ENCODE measurements at places on chromosomes 7 and 10.

- no peak for DNase-seq
These were observed 211.4 kb downstream of the MDFIC start for GRCh38 chr7:115133248-115133647.

DNA sequence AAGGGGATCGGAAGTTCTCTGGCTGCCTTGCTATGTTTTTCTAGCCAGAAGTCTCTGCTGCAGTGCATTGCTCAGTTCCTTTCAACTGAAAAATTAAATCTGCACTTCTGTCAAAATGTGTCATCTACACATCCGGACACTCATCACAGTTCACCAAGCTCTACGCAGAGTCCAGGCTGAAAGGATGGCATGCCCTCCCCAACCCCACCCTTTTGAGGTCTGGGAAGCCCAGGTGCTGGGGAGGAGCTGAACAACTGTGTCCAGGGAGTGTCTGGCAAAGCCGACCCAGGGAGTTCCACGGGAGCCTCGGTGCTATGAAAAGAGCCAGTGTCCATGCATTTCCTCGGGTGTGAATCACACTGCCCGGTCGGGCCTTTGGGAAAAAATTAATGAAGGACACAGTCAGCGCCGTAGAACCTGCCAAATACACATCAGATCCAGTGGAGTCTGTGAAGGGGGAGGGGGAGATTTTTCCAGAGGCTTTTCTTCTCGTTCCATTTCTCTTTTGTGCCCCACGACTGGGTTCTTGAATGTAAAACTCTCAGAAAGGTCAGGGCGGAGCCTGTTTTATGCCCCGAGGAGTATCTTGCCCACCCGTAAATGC lies 757 bp upstream of the PALS2 start:
- DNase-seq = peak; percentile 63

DNA sequence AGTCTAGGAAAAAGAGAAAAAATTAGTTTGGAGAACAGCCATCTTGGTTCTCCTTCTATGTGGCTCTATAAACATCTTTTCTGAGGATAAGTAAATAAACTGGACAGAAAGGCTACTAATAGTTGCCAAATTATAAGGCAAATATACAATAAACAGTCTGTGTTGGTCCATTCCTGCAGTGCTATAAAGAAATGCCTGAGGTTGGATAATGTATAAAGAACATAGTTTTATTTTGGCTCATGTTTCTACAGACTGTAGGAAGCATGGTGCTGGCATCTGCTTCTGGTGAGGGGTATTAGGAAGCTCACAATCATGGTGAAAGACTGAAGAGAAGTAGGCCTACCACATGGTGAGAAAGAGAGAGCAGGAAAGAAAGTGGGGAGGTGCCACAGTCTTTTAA lies 209.7 kb downstream of the MACC1 start:
- DNase-seq = no peak

DNA sequence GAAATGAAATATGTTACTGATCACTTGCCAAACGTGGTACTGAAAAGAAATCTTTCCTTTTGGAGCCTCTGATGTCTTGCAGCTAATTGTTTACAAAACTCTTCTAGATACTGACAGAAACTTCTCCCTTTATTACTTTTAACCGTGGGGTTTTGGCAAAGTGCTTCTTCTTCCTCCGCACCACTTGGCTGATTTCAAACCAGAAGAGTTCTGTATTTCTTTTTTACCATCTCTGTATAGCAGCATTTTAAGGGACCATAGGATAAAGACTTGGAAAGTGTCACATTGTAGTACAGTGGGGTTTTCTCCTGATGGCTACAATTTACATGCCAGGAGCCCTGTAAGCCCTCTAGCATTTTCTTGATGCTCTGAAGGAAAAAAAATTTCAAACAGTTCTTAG lies 21.9 kb upstream of the CREB5 start:
- no peak for DNase-seq

- no peak for DNase-seq
These were observed 18.7 kb downstream of the SSMEM1 start for GRCh38 chr7:130226333-130226732.

DNA sequence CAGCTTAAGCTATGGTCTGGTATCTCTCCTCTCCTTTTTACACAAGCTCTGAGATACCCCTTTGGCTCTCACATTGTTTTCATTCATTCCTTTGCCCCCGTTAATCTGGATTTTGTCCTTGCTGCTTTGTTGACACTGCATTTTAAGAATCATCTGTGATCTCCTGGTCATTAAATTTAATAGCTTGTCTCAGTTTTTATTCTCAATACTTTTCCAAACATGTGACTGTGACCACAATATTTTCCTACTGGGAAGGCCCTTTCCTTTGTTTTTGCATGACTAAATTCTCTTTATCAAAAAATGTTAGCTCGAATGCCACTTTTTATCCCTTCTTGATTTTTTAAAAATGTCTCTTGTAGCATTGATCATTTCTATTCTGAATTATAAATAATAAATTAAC lies 171.2 kb downstream of the SUGCT start:
- no peak for DNase-seq

- DNase-seq = no peak
These were observed 12.2 kb downstream of the SEPHS1 start for GRCh38 chr10:13335881-13336280.

DNA sequence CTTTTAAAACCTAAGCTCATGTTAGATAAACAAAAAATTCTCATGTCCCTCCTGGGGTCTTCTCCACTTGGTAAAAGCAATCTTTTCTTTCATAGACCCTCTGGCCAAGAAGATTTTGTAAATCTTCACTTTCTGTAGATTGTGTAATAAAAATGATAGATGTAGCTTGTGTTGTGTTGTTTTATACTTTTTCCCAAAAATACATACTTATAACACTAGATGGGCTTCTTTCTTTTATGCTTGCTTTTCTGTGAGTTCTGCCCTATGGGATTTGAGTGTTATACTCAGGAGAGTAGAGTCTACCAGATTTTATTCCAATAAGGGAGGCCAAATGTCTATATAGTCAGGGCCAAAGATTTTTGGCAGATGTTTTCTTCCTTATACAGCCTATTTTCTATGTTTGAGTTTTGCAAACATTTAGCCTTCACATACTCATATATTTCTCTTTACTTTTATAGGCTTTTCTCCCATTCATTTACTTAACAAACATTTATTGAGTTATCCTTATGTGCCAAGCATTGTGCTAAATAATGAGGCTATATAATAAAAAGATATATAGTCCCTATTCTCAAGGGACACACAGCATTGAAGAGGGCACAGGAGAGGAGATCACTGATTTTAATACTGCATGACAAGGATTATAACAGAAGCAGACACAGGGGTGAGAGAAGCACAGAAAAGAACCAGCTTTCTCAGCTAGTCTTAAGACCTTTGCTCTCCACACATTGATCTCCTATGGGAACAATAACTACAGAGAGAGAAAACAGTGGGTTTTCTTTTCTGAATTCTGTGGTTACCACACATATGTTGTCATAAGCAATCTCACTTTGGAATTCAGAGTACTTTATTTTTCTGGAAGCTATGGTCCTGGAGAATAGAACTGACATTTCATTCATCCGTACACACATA lies 58.0 kb upstream of the PNLIP start:
- DNase-seq = no peak

- DNase-seq = no peak
These were observed 56.1 kb downstream of the ATAD1 start for GRCh38 chr10:87761892-87762291.

DNA sequence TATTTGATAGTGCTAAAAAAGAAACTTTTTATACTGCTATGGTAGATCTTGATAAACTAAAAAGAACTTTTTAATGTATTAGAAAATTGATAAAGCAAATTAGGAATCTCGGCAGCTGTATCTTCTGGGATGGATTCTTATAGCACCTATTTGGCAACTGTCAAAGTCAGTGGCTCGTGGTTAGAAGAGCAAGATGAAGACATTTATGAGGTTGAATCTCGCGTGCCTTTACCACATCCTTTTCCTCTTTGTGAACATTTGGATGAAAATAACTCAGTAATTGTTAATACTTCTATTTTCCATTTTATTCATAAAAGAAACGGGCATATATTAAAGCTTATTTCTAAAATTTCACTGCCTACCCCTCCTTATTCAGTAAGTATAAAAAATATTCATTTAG lies 76.2 kb downstream of the CYP51A1 start:
- no peak for DNase-seq

GRCh38 chr7:100156331-100157068 lies 2.0 kb downstream of the TRAPPC14 start:
- DNase-seq = no peak

DNA sequence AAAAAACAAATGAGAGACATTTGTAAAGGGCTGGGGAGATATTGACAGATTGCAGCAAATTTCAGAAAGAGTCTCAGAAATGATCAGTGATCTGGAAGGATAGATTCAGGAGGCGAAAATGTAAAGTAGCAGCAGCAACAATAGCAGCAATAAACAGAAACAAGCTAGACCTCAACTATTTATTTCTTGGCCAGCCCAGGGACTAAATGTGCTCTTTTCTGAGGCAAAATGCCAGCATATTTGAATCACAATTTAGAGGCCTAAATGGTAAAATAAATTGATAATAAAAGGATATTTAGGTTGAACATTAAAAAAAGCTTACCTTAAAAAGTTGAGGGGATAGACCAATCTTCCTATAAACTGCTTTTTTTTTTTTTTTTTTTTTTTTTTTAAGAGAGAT lies 134.6 kb upstream of the ITGB1 start:
- DNase-seq = no peak

DNA sequence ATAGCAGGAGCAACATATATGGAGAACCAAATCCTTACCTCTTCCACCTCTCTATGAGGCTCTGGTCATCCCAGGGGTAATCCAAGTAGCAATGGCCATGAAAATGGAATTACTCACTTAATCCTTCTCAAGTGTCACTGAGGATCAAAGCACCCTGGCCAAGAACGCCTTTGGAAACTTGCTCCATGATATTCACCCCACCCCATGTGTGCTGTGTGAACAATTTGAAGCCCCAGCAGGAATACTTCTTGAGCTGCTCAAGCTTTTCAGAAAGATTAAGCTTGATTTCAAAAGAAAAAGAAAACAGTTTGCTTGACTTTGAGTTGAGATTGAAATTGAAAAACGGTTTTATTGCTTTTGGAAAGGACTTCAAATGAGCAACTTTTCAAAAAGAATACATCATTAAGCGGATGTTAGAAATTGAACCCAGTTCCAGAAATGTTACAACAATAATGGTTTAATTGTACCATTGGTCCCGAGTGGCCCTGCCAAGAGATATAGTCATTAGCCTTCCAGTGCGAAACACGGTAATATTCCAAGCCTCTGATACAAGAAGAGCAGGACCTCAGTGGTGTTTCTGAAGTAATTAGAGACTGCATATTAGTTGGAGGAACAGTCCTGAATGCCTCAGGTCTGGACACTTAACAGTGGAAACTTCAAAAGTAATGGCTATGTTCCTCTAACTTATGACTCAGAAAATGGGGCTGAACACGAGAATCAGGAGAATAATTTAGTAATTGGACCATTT lies 208.1 kb downstream of the NEBL start:
- no peak for DNase-seq

GRCh38 chr10:96996275-96996965 lies 164.3 kb downstream of the LCOR start:
- DNase-seq = no peak

GRCh38 chr10:95664543-95664942 lies 8.0 kb upstream of the ALDH18A1 start:
- no peak for DNase-seq

- no peak for DNase-seq
These were observed 252.1 kb upstream of the TAC1 start for GRCh38 chr7:97479740-97480290.

- no peak for DNase-seq
These were observed 108.8 kb downstream of the ADCY1 start for GRCh38 chr7:45682836-45683555.

DNA sequence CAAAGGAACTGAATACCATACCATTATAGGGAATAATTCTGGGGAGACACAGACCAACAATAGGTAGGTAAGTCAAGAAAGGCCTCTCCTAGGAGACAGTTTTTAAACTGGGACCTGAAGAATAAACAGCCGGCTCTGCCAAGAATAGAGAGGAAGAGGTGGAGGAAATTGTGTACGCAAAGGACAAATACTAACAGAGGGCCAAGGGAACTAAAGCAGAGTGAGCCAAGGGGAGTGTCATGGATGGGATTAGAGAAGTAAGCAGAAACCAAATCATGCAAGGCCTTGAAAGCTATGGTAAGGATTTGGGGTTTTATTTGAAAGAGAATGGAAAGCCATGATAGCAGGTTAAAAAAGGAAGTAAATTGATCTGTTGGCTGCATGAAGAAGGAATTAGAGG lies 18.1 kb upstream of the ITGB8 start:
- DNase-seq = no peak

DNA sequence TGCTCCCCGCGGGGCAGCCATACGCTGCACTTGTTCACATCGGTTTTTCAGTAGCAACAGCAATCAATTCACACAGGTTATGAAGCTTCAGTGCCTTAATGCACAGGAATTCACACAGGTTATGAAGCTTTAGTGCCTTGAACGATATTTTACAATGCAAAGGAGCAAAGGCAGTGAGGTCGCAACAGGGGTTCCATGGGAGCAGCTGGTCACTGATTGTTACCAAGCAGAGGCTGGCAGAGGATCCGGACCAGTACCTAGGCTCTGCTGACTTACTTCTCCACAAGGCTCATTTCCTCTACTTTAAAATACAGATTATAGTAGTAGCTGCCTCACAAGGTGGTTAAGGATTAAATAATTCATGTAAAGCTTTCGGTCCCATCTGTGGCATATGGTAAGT lies 95.2 kb upstream of the ODAD2 start:
- DNase-seq = no peak

GRCh38 chr10:77500754-77501151 lies 136.9 kb downstream of the KCNMA1 start:
- no peak for DNase-seq

DNA sequence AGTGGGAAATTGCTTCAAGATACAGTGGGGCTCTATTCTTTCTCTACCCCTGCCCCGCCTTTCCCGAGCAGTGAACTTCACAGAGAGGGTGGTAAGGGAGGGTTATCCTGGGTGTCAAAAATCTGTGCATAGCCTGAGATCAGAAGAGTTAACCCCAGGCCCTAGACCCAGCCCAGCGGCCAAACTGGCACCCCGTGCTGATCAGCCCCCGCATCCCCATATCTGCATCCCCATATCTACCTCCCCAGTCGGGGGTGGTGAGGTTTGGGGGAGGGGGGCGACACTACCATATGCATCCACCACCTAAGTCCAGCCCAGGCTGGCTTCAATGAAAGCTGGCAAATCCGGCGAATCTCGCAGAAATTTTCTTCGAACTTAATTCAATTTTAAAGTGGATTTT lies 7.0 kb upstream of the DLX6 start:
- peak; percentile 48 for DNase-seq

DNA sequence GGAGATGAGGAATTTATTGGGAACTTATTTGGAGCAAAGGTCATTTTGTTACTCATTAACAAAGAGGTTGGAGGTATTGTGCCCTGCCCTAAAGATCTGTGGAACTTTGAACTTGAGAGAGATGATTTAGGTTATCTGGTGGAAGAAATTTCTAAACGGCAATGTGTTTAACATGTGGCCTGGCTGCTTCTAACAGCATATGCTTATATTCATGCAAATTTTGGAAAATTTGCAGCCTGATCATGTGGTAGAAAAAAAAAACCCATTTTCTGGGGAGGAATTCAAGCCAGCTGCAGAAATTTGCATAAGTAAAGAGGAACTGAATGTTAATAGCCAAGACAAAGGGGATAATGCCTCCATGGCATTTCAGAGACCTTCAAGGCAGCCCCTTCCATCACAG lies 10.7 kb upstream of the PANK1 start:
- DNase-seq = no peak

GRCh38 chr10:60848126-60848525 lies 69.8 kb downstream of the CDK1 start:
- DNase-seq = no peak

- DNase-seq = no peak
These were observed 31.4 kb downstream of the ANK3 start for GRCh38 chr10:60358282-60358681.

GRCh38 chr7:47452715-47453092 lies 129.2 kb downstream of the TNS3 start:
- DNase-seq = peak; percentile 61
